ENCODE measurements at places on chromosomes 7 and 10.

GRCh38 chr10:77359950-77360520 lies 277.6 kb downstream of the KCNMA1 start:
- DNase-seq = no peak

- DNase-seq = no peak
Observed at GRCh38 chr7:149321978-149322541, 60.1 kb downstream of the ZNF783 start.

- no peak for DNase-seq
Observed at GRCh38 chr7:3616306-3616705, 315.3 kb downstream of the SDK1 start.

DNA sequence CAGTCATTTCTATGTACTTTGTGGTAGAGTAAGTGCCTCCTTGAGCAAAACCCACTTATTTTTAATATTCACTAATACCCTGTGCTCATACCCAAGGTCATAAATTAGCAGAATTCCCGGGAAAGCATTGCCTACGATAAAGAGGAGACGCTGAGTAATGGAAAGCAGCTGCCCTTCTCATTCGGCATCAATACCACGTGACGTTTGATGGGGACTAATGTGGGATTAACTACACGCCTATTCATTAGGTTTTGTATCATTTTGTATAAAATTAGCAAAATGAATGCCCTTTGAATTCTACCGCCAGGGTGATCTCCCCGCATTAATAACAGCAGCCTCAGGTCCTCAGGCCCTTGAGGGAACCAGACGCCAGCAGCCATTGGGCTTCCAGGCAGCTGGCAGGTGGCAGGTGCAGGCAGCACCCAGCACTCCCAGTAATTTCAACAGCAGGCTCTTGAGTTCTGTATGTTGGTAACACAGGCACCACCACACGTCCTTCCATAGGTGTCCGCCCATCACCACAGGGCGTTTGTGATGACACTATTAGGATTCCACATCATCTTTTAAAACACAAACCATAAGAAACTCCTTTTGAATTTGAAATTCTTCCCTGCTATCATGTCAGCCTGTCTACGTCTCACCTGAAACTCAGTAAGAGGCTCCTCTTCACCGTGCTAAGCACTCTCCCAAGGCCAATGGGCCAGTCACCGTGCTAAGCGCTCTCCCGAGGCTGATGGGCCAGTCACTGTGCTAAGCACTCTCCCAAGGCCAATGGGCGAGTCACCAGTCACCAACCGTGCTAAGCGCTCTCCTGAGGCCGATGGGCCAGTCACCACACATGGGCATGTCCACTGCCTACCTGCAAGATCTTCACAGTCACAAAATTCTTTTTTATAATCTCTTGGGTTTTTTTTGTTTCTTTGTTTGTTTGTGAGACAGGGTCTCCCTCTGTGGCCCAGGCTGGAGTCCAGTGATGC lies 509.4 kb downstream of the PTPRN2 start:
- no peak for DNase-seq

DNA sequence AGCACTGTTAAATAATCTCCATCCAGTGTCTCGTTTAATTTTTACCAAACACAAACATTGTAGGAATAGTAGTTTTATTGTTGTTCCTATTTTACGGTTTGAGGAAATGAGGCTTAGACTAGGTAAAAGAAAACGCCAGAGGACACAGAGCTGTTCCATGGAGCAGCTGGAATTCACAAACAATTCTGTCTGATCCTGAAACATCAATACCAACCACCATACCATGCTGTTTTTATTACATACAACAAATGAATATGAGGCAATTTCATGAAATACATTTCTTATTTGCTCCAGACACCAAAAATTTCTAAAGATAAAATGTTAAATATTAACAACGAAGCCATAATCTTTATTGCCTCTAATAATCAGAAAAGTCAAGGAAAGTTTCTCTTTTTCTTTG lies 9.4 kb downstream of the MALRD1 start:
- no peak for DNase-seq

- no peak for DNase-seq
Observed at GRCh38 chr7:27652518-27652917, 10.2 kb downstream of the HIBADH start.

GRCh38 chr7:95501261-95501832 lies 15.6 kb downstream of the ASB4 start:
- no peak for DNase-seq

DNA sequence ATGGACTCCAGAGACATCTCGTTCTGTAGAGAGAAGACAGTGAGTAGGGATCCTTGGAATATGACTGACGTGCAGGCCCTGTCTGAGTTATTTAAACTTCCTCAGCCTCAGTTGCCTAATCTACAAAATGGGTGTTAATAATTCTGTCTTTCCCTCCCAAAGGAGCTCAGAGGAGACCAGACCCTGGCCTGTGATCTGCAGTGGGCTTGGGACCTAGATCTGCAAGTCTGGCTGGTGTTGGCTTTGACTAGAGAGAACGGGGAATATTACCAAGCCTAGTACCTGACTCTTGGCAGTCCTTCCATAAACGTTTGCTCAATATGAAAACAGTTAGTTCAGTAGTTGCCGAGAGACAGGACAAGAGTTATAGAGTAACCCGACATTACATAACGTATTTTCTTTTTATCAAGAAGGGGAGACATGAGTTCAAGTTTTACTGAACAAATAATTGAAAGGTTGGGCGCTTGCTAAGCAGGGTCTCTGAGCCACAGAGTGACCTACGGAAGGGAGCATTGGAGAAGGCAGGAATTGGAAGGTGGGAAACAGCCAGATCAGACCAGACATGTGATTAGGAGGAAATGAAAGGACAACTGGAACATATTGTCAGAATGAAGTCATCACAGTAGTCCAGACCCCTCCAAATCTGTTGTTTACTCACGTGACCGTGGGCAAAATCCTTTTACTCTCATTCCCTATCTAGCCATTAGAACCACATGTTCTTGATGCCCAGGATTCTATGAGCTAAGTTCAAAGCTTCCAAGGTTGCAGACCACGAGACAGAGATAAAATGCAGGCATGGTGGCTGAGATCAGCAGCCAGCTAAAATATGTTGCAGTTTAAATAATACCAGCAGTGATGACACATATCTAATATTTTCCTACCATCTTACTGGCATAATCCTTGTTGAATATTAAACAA lies 10.9 kb upstream of the CYP3A4 start:
- no peak for DNase-seq

- peak; percentile 49 for DNase-seq
Observed at GRCh38 chr7:95205665-95206225, 118.6 kb downstream of the PON1 start.

DNA sequence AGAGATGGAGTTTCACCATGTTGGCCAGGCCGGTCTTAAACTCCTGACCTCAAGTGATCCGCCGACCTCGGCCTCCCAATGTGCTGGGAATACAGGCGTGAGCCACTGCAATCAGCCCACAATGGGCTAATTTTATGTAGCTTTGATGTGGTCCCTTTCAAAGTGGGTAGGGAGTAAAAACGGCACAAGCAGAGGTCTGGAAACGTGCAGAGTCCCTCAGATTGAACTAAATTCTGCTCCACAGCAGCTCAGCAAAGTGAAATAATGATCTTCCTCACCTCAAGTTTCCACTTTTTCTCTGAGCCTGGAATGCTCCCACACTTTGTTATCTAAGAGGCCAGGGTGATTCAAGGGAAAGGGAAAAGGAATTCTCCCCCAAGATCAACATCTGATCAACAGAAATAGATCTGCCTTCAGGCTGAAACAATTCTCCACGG lies 6.1 kb downstream of the CCDC3 start:
- DNase-seq = no peak

GRCh38 chr10:2744547-2745200 lies 322.7 kb upstream of the PFKP start:
- DNase-seq = no peak

DNA sequence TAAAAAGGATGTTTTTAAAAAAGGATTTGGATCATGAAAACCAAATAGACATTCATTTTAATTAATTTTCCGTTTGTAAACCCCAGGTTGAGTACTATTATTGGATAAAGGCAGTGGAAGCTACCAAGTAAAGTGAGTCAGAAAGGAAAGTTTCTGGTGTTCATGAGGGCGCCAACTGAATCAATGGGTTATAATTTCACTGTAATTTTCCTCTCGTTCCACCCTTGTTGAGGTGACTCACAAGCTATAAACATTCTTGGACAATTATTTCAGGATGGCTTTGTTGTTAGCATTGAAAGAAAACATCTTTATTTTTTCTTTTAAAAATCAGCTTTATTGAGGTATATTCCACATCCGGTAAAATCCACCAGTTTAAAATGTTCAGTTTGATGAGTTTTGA lies 5.1 kb upstream of the FAM133B start:
- DNase-seq = no peak

GRCh38 chr10:100528123-100528886 lies 1.4 kb downstream of the NDUFB8 start:
- DNase-seq = no peak

DNA sequence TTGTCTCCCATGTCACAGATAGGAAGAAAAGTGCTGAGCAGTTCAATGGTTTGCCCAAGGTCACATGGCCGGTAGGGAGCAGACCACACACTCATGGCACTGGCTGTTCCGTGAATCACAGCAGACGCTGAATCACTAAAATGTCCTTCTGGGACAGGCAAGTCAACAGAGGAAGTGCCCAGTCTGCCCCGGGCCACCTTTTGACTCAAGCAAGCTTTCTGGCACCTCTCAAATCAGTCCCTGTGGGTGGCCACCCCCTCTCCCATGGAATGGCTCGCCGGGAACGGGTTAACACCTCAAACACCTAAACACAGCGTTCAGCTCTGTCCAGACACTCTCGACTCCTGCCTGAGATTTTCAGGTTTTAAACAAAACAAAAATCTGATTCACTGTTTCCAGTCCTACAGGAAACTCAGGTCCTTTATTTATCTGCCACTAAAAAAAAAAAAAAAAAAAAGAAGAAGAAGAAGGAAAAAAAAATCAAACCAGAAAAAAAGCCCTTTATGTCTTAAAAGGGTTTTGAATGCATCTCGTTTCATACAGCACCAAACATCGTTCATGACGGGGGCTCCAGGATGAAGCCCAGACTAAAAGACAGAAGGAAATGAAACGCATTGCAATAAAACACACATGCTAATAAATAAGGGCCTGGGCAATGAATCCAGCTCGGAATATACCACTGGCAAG lies 15.5 kb downstream of the CARD11 start:
- DNase-seq = peak; percentile 0

DNA sequence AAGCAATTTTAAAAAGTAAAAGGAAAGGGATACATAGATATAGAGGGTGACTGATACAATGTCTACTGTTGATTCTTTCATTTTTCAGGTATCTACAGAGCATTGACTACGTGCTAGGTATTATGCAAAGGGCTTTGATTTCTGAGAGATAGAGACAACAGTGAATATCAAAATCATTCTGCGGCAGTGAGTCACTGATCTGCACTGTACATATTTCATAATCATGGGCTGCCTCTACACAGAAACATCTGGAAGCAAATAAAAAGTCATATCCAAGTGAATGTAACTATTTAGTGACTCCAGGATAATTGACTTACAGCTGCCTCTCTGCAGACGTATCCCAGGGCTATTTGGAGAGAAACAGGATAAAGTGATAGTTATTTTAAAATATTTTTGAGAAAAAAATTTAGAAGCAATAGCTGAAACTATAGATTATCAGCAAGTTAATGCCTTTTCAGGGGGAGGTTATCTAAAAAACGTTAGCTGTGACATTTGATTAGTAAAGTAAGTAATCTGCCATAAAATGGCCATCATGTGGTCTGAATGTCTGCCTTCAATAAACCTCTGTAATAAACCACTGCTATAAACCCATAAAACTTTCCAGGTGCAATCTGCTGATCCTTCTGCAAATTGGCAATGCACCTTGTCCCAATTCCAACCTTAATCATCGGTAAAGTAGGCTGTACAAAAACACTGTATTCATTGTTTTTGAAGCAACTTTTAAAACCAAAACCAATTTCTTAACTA lies 43.7 kb downstream of the CPXM2 start:
- peak; percentile 13 for DNase-seq

DNA sequence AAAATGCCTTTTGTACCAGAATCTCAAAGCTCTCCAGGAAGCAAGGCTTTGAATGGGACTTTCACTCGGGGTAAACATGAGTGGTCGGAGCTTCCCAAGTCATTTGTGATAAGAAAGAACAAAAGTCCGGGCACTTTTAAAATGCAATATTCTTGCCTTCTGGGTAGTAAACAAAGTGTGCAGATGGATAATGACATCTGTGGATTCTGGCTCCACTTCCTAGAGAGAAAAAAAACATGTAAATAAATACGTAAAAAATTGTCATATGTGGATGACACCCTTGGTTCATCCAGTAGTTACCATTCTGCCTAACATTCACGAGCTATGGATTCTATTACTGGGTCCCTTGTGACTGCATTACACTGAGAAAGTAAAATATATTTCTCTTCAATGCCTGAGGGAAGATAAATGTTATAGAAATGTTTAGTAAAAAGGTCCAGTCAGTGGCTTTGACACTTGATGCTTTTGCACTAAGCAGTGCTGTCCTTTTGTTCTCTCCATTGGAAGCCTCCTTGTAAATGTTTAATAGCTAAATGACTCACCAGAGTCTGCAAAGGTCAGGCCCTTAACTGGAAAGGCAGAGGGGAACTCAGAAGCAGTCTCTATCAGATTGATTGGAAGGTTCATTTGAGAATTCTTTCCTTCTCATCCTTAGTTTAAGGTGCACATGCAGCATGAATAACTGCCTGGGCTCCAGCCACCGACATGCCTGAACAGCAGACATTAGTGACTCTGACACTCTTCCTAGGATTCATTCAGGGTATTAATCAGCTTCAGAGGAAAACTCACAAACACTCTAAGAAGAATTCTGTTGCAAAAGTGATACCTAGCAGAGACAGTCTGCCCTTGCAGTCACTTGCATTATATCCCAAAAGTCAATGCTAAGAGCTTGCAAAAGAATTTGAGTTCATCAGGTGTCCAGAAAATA lies 11.7 kb upstream of the EDRF1 start:
- no peak for DNase-seq

DNA sequence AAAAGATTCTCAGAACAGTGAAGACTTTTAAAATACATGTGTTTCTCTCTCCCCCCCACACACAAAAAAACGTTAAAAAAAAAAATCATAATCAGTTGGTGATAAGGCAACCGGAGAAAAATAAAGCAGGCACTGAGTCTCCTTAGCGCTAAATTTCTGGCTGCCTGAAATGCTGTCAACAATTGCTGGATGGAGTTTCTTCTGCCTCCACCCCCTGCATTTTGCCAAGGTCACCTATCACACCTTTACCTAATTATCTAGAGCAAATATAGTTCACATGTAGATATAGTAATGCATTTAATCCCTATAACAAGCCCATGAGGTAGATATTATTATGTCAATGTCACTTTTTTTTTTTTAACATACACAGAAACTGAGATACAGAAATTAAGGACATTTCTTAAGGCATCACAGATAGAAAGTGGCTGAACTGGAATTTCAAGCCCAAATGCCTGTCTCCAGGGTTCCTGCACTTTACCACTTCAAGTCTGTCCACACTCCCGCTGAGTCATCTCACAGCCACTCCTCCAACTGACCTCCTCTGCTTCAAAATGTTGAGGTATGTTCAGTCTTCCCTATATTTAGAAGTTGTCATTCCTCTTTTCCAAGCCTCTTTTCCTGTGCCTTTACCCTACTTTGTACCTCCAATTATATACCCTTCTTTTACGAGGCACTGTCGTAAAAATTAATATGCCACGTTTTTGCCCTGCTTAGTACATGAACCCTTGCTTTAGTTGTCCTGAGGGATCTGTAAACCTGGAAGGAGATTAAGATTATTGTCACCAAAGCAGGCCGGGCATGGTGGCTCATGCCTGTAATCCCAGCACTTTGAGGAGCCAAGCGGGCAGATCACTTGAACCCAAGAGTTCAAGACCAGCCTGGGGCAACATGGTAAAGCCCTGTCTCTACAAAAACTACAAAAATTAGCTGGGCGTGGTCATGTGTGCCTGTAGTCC lies 72.8 kb upstream of the MPP7 start:
- no peak for DNase-seq

- DNase-seq = no peak
Observed at GRCh38 chr10:64956441-64956840, 1435.2 kb downstream of the REEP3 start.

Data from fibroblast of the conjunctiva (primary cell).